ENCODE measurements at places on chromosomes 2 and 18.

DNA sequence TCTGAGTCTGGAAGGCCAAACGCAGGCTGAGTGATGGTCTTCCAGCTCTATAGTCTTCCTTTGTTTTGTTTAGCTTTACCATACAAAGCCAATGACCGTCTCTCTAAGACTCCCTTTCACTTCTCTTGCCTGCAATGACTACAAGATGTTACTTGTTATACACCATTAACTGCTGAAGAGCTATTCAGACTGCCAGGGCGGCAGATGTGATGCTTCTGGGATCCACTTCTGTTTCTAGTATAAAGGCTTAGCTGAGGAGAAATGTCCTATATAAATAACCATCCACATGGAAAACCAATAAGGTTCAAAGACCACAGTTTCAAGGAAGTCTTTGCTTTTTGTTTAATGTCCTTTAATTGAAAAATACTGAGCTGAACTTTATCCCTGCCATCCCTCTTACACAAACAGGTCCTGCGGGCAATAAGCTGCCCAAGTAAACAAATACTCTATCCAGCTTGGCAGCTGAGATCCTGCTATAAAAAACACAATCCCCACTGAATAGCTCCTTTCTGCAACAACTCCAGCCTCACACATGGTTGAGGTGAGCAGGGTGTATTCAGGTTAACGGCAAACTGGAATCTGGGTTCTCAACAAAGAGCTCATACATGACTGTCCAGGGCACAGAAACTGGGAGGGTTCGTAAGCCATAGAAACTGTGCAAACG is 124.6 kb downstream of the VIT start:
- no peak for DNase-seq

DNA sequence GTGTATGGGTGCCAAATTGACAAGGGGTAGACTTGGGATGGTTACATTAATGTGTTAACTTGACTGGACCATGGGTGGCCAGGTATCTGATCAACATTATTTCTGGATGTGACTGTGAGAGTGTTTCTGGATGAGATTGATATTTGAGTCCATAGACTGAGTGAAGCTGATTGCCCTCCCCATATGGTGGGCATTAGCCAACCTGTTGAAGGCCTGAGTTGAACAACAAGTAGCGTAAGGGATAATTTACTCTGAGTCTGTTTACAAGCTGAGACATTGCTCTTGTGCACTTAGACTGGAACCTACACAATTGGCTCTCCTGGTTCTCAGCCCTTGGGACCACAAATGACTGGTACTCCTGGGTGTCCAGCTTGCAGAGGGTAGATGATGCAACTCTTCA is 240.1 kb downstream of the ASXL3 start:
- DNase-seq = no peak

DNA sequence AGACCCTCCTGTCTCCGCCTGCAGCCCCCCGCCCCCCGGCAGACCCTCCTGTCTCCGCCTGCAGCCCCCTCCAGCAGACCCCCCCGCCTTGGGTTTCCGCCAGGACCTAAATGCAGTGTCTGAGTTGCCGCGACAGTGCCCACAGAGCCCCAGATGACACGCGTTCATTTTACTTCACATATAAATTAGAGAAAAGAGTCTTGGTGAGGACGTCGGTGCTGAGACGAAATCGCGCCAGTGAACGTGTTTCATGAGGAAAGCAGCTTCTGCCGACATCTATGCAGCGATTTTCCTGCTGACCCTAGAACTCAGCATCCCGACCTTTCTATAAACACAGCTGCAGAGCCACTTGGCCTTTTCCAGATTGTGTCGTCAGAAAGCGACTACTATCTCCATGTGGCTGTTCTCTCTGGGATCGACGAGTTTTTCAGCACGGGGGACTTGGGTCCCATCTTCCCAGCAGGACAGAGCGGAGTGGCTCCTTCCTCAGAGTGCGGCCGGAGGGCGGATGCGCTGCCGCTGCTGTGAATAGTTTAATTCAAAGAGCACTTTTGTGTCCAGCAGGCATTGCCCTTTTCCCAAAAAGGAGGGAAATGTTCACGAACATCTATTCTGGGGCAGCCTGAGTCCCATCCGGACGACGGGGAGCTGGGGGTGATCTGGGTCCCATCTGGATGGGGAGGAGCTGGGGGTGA is 136.7 kb downstream of the NFATC1 start:
- DNase-seq = no peak

DNA sequence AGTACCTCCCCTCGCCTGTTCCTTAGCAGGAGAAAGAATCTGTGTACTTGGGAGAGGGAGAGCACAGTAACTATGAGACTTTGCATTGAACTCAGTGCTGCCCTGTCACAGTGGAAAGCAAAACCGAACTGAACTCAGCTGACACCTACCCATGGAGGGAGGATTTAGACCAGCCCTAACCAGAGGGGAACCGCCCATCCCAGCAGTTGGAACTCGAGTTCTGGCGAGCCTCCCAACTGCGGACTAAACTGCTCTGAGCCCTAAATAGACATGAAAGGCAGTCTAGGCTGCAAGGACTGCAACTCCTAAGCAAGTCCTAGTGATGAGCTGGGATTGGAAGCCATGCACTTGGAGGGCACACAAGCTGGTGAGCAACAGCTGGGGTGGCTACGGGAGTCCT is 110.4 kb downstream of the GRB14 start:
- no peak for DNase-seq

DNA sequence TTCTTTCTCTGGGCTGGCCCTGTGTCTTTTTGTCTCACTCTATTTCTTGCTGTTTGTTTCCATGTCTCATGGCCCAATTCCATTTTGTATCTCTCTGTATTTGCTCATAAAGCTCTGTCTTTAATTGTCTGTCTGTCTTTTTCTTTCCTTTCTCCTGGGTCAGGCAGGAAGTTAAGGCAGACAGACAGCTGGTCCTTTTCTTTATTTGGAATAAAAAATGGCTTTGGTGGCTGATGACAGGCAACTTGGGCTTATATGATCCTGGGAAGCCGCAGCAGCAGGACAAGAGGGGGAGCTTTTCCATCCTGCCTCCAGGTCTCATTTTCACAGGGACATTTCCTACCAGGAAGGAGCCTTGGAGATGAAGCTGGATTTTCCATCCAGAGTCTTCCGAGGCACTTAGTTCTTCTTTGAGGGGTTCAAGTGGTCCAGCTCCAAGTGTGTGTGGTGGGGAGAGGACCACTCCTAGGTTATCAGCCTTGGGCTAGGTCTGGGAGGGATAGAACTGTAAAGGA is 138.7 kb downstream of the TDRD15 start:
- DNase-seq = no peak

DNA sequence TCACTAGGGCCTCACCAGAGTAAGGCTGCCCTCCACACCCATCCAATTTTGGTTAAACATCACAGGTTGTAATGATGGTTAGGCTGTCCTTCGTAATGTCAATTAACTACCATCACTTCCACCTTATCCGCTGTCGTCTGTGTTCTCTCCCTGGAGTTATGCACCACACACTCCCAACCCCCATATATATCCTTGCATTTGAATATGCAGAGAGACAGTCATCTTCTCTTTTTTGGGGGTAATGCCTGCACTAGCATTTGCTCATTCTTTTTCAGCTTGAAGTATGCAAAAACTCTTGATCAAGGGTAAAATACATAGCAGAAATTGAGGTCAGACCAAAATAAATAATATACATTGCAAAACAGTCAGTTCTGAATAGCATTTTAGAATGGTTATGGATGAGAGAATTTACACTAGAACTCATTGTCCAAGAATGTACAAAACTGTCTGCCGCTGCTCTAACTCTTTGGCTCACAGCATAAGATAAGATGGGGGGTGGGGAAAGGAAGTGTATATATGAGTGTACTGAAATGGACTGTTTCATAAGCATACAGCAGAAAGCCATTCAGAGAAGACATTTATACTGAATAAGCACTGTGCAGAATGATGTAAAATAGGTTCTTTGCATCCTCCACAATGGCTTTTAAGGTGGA is 397.8 kb upstream of the CHST9 start:
- DNase-seq = no peak

DNA sequence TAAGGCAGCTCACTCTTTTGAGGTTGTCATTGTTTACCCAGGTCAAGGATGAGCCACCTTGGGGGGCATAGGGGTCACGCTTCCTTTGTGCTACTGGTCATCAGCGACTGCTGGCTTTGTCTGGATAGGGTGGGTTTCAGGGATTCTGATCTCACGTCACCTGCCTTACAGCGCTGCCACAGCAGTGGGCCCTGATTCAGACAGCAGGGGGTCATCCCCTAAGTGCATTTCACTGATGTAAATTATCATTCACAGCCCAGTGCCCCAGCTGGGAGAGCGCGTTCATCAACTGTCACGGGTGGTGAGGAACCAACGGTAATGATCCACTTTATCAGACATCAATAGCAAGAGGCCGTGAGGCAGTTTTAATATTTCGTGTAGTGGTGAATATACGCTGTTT is 291.2 kb downstream of the NEDD4L start:
- no peak for DNase-seq

GRCh38 chr18:31716362-31716761 is 32.0 kb upstream of the B4GALT6 start:
- DNase-seq = no peak

GRCh38 chr2:65116645-65117044 is 13.3 kb downstream of the RAB1A start:
- no peak for DNase-seq

DNA sequence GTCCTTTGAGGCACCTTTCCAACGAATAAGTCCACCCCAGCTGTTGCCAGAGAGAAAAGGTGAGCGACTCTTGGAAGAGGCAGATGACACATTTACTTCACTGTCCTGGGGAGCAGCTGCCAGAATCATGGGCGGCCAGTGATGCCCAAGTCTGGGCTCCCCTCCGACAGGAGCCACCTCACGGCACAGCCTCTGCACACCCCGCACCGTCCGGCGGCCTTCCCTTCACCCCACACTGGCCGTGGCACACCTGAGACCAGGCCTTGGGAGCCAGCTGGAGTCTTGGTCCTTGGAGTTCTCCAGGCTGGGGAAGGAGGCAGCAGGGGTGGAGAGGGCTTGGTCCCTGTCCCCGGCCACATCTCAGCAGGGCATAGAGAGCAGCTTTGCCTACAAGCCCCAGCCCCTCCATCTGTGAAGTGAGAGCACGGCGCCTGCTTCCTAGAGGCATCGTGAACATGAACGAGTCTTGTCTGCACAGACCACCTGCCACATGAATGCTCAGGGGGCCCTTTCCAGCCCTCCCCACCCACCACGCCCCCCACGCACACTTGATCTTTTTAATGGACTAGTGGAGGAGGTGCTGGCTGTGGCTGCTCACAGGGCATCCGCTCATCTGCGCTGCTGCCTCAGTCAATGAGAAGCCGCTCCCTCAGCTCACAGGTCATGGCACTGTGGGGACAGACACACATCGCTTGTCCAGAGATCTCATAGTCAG is 400.2 kb upstream of the MYT1L start:
- DNase-seq = no peak

DNA sequence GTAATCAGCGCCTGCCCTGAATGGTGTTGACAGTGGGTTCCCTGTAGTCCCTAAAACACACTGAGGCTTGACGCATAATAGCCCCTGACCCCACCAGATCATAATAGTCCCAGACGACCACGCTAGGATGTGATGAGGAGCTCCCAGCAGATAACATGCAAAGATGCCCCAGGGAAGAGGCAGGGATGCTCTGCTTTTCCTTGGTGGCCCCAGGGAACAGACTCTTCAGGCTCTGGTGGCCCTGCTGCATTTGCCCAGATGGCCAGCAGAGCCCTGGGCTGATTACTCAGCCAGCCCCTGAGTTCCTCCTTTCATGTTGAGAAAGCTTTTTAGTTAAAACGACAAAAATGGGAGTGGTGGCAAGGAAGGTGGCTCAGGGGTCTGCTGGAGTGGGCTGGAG is 5.9 kb upstream of the NCKAP5 start:
- no peak for DNase-seq

GRCh38 chr18:32271672-32272208 is 81.9 kb downstream of the MEP1B start:
- no peak for DNase-seq
